AG09309 (cell line): ENCODE measurements at places on chromosomes 7 and 10.

DNA sequence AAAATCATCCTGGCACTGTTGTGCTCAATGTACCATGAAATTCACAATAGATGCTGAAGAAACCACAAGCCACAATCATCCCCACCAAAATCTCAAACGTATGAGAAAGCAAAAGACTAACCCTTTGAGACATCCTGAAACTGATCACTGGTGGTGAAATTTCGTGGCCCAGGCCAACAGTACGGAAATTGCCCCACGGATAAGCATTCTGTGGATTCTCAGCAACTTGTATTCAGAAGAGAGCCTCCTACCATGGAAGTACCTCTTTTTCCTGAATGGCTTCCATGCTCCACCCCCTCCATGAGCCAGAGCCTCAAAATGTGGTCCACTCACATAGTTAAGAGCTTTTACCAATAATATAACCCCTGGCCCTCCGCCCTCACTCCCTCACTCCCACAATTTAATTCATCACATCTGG is 163.9 kb upstream of the AUTS2 start:
- peak; percentile 14 for DNase-seq

GRCh38 chr7:117064688-117065087 is 111.4 kb downstream of the ST7 start:
- DNase-seq, result no peak

GRCh38 chr7:48154792-48155413 is 16.4 kb upstream of the ABCA13 start:
- DNase-seq, result no peak

- no peak for DNase-seq
These were observed 7.6 kb upstream of the HOXA13 start for GRCh38 chr7:27207348-27207985.

- DNase-seq, result no peak
These were observed 12.1 kb upstream of the PLAU start for GRCh38 chr10:73898730-73899410.

DNA sequence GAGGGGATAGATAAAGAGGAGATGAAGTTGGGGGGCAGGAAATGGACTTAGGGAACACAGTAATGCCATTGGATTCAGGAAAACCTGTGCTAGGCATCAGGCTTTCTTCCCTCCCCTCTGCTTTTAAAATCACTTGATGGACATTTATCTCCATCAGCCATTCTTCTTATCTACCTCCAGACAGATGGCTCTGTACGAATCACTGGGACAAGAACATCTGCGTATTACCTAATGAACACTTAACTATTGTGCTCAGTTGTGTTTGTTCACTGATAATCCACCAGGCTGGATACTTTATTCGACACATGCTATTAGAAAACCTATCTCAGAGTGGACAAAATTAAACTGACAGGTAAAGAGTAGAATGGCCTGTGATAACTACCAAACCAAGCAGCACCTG is 40.0 kb downstream of the TNKS2 start:
- DNase-seq, result no peak
